ENCODE measurements at places on chromosomes 7 and 10.

DNA sequence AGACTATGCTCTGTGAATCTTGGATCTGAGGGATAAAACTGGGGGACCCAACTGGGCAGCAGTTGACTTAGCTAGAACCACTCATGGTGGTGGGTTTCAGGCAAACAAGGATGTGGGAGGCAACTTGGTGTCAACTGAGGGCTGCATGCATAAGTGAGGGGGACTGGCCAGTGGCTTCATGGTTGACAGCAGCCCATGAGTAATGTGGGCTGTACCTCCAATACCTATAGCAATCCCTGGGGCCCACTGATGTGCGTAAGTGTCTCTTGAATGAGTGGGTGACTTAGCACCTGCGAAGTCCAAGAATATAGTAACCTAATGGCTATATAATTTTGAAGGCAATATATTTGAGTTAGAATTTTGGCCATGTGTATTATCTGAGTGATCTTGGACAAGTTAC, 13.7 kb upstream of the MAP3K8 start:
- no peak for DNase-seq

DNA sequence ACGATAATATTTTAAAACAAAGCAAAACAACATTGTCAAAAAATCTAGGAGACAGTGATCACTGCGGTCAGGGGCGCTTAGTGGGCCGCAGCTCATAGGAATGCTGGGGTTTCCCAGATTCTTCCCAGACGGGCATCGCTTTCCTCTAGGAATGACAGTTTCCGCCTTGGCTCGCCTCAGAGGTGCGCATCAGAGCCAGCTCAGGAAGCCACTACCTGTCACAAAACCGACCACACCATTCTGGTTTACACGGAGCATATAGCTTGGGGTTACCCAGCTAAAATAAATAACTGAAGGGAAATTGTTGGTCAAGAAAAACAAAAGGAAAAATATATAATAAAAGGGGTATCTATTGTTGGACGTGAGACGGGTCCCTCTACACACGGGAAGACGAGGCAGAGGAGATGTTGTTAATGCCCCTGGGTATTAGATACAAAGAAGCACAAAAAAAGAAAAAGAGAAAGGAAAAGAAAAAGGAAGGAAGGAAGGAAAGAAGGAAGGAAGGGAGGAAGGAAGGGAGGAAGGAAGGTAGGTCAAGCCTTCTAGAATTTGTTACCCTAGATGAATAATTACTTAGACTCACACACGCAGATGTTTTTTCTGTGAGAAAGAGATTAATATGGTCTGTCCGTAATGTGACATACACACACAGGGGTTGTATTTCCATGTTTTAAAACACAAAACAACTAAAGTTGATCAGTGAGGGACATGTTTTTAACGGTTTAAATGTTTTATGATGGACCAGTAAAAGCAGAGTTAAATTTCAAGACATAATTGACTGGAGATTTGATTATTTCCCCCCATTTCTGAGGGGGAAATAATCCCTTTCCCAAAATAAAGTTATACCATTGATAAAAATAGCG, 292.4 kb upstream of the NFE2L3 start:
- DNase-seq, result no peak

DNA sequence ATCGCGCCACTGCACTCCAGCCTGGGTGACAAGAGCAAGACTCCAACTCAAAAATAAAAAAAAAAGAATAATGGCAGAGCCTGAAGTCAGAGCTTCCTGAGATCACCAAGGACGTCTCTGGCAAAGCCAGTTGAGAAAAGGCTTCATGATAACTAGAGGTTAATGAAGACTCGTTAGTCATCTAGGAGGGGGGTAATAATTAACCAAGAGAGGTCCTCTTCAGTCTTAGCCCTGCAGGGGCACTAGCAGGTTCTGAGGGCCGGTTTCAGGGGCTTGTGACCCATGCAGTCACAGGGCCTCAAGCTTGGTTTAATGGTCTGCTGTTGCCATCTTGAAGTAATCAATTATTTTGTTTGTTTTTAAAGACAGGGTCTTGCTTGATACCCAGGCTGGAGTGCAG, 28.6 kb upstream of the PROSER2 start:
- no peak for DNase-seq

- no peak for DNase-seq
Measured at GRCh38 chr10:95896071-95896850, 11.5 kb upstream of the CC2D2B start.

Data from effector memory CD8-positive, alpha-beta T cell (primary cell).